ENCODE measurements at places on chromosomes 2 and 18.

DNA sequence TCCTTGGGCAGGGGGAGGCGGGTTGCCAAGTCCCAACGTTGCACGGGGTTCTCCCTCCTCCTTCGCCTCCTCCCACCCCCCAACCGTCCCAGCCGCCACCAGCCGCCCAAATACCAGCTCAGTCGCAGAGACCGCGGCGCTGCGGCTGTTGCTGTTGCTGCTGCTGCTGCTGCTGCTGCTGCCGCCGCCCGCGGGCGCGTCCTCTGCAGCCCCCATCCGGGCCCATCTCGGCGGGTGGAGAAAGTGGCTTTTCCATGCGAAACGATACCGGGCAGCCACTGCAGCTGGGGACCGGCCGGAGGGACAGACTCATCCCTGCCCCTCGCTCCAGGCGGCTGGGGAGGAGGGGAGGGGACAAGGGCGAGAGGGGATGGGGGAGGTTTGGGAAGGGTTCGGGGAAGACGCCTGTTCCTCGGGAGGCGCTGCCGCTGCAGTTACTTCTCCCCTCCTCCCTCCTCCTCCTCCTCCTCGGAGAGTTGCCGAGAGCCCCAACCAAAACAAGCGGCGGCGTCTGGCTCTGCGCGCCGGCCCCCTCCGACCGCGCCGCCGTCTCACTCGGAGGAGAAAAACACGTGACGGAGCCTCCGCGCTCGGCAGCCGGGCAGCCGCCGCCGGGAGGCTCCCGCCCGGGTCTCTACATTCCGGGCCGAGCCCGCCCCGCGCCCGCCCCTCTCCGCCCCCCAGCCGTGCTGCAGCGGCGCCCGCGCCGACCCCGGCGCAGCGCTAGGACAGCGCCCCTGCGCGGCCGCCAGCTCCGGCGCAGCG is at the start of gene IRS1:
Gene IRS1, minus strand, starts transcription at position 610 of the 765 bp plus-strand sequence. CDS start 1,082 bp downstream, outside the sequence.
- peak; percentile 10 for DNase-seq

DNA sequence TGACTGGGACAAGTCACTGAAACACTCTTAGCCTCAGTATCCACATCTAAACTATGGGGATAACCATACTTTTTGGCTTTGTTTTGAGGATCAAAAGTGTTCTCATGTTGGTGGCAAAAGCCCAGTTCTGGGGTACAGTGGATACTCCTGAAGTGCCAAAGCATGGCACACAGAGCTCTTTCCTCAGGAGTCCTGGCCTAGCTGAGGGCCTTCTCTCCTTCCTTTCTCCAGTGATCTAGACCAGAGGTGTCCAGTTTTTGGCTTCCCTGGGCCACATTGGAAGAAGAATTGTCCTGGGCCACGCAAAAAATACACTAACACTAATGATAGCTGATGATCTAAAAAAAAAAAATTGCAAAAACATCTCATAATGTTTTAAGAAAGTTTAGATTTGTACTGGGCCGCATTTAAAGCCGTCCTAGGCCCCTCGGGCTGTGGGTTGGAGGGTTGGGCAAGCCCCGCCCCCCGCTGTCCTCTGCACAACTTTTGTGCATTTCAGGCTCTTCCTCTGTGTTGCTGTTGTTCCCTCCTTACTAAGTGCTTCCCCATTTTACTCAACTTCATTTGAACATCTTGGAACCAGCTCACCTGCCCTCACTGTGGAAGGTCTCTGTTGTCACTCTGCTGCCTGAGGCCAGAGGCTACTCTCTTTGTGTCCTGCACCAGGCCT is 337.0 kb downstream of the CYRIA start:
- no peak for DNase-seq

DNA sequence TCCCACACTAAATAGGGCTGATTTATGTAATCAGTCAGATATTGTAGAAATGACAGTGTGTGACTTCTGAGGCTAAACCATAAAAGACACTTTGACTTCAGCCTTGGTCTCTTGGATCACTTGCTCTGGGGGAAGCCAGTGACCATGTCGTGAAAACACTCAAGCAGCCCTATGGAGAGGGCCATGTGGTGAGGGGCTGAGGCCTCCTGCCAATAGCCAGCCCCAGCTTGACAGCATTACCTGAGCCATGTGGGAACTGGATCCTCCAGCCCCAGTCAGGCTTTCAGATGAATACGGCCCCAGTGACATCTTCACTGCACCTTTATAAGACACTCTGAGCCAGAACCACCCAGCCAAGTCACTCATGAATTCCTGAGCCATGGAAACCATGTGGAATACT is 20.8 kb downstream of the TNS1 start:
- no peak for DNase-seq

DNA sequence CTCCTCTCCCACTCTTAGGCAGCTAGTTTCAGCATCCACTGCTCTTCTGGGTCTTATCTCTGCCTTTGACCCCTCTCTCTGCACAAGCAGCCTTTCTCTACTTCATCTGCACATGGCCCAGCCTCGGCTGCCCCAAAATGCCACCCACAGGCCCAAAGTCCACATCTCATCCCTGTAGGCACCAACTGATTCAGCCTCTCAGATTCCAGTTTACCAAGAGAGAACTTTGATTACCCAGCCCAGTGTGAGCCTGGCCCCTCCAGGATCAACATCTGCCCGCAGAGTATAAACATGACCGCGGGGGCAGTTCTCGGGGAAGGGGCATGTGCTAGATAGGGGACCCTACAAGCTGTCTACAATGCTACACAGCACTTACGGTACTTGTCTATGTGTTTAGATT is 141.7 kb downstream of the RTN4 start:
- no peak for DNase-seq

DNA sequence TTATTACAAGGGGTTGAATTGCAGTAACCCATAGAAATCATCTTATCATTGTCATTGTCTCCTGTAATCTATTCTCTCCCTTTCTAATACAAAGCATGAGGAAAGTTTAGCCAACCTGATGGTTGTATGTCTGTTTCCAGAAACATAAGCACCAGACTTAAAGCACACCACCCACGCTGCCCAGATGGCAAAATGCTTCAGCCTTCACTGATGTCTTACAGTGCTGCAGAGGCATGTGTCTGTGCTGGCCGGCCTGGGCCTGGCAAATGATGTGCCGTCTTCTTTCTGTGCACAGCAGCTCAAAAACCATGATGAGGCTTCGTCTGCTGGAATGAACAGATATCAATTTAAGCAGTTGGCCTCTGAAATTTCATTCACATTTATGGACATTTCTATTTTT is 443.0 kb upstream of the RGPD4 start:
- no peak for DNase-seq
